NCI-H2029 treated with DMSO at 0.1 percent for 48 hours (cell line): ENCODE measurements at places on chromosomes 1 and 21.

GRCh38 chr1:9101510-9102146 is 27.3 kb downstream of the GPR157 start:
- DNase-seq: peak; percentile 7

GRCh38 chr1:156165083-156165482 is 11.7 kb downstream of the SEMA4A start:
- no peak for DNase-seq

DNA sequence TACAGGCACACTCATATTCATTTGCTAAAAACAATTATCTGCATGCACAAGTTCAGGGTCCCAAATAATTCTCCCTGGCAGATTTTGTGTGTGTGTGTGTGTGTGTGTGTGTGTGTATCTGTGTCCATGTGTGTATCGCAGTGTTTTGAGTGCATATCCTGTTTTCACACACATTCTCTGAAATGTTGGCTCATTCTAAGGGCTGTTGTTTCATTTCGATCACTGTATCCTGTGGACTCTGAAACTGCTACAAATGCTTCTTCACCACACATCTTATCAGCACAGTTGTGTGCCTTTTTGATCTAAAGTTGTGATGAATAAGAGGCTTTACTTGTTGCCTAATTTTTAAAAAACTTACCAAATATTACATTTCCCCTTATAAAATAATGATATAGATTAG is 34.6 kb downstream of the NR5A2 start:
- no peak for DNase-seq

- no peak for DNase-seq
These were observed 45.1 kb downstream of the CDC7 start for GRCh38 chr1:91545506-91546300.

GRCh38 chr1:64875101-64875500 is 91.2 kb downstream of the JAK1 start:
- no peak for DNase-seq
